ENCODE measurements at places on chromosomes 4 and X.

DNA sequence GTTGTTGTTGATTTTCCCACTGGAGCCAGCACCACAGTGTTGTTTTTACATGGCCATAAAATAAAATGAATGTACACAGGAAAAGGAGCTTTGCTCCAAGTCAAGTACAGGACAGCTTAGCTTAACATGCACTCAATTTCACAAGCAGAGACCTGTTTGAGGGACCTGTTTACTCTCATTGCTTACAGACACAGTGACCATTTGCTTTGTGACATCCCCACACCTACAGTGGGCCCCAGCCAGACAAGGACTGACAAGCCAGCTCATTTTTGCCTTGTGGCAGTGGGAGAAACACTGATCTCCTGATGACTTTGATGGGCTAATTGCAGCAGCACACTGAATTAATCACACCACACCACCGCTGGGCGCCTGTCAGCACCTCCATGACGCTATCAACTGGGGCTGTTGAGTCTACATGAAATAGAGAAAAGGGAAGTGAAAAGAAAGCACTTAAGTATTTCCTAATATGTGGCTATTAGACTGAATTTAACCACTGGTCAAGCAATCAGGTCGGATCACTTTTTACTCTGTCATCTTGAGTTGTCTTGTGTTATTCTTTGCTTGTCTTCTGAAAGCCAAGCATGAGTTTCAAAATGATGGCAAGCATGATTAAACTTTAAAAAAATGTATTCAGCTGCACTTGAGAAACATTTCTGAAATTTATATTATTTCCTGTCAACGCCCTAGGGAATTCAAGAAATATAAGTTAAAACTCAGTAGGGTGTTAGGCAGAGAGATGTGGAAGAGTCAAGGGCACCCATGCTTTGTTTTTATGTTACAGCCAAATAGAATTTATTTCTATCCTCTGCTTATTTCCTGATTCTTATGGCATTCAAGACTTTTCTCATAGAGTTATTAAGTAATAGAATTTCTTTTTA lies 557.7 kb downstream of the RAB28 start:
- DNase-seq: no peak

GRCh38 chr4:100254237-100254636 lies 64.0 kb upstream of the DDIT4L start:
- no peak for DNase-seq

DNA sequence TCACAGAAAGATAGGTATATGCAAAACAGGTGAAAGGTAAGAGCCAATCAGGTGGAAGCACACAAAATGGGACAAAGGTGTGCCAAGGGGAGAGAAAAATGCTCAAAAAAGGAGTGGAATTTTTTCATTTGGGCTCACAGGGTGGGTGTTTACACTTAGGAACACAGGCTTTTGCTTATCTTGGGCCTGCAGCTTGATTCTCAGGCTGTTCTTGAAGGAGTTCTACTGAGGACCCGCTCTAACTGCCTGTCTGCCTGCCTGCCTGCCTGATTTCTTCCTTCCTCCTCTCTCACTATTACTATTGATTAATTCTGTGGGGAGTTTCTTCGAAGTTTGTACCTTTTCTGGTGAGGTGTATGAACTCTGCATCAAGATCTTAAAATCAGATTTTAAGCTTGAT lies 120.3 kb upstream of the CTSO start:
- DNase-seq: no peak

DNA sequence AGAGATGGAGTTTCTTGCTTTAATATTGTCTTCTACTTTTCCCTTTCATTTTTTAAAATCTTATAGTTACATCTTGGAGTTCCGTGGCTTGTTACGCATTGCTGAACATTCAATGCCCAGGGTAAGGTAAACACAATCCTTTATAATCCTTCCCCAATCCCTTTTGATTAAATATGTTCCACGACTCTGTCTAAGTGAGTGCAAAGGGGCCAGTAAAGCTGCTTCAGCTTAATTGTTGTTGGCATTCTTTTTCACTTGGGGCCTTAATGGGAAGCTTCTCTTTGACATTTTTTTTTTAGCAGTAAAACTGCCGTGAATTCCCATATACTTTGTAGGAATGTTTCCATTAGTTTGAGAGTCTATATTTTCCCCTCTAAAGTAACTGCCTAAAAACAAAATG lies 1028.1 kb downstream of the C4orf33 start:
- DNase-seq: no peak

DNA sequence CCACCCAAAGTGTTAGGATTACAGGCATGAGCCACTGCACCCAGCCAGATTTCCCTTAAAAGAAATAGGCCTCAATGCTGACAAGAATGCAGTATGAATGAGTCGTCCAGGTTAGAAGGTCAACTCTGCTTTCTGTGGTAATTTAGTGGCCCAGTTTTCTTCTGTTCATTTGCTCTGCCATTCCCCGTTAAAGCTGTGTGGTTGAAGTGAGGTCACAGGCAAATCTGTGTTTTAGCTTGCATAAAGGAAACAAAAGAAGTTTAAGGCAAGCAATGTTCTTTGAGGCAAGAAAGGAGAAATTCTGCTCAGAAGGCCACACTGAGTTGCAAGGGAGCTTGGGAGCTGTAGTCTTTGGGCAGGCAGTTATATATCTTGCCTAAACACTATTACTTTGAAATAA lies 176.8 kb downstream of the LARP7 start:
- no peak for DNase-seq

DNA sequence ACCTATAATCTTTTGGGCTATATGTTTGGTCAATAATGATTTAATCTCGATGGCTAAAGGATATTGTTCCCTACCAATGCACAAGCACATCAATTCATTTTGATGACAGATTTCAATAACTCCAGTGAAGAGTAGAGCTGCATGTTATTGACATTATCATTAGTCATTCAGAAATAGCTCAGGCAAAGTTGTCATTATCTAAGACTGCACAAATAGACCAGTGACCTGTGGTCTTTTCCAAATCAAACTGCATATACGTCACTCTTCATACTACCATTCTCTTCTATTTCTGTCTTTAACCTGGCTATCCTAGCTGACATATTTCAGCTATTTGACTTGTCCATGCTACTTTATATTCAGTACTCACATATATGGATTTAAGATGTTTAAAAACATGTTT lies 1050.8 kb downstream of the C4orf33 start:
- no peak for DNase-seq

DNA sequence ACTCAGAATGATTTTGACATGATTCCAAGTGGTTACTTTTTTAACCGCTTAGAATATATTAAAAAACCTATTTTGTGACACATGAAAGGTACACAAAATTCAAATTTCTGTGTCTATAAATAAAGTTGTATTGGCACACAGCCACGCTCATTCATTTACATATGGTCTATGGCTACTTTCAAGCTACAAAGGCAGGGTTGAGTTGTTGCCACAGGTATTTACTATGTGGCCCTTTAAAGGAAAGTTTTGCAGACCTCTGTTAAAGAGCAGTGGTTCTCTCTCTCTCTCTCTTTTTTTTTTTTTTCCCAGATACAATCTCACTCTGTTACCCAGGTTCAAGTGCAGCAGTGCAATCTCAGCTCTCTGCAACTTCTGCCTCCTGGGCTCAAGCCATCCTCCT lies 23.0 kb downstream of the GPM6B start:
- DNase-seq: no peak

- no peak for DNase-seq
Observed at GRCh38 chrX:123487669-123488068, 245.2 kb downstream of the THOC2 start.

- no peak for DNase-seq
Observed at GRCh38 chr4:148330161-148330560, 112.1 kb downstream of the NR3C2 start.

GRCh38 chrX:21666679-21667078 lies 8.5 kb upstream of the KLHL34 start:
- no peak for DNase-seq

DNA sequence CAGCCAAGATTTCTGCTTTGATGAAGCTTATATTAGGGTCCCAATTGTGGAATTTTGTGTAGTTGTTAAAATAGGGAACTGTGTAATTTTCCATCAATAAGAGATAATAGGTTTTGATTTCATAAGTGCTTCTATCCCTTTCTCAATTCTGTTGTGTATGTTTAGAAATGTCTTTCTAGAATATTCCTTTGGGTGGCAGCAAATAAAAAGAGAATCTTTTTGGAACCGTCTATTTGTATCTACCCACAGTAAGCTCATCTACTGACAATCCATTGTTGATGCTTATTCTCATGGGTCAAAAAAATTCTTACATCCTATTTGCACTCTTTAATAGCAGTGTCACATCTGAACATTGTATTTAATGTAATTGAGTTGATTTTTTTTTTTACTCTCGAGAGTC lies 61.7 kb downstream of the TMA16 start:
- DNase-seq: no peak

- no peak for DNase-seq
Observed at GRCh38 chr4:138225477-138225876, 16.7 kb downstream of the SLC7A11 start.

GRCh38 chr4:16187455-16187854 lies 38.8 kb downstream of the TAPT1 start:
- DNase-seq: no peak

DNA sequence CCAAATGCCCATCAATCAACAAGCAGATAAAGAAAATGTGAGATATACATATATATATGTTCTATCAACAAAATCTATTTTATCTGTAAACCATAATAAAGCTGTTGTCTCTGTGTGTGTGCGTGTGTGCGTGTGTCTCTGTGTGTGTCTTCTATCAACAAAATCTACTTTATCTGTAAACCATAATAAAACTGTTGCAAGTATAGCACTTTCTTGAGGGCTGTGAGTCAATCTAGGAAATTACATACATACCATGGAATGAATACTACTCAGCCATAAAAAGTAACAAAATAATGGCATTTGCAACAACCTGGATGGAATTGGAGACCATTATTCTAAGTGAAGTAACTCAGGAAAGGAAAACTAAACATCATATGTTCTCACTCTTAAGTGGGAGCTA lies 12.5 kb upstream of the PLK4 start:
- DNase-seq: no peak

- DNase-seq: no peak
Observed at GRCh38 chr4:29966386-29966785, 753.8 kb upstream of the PCDH7 start.

DNA sequence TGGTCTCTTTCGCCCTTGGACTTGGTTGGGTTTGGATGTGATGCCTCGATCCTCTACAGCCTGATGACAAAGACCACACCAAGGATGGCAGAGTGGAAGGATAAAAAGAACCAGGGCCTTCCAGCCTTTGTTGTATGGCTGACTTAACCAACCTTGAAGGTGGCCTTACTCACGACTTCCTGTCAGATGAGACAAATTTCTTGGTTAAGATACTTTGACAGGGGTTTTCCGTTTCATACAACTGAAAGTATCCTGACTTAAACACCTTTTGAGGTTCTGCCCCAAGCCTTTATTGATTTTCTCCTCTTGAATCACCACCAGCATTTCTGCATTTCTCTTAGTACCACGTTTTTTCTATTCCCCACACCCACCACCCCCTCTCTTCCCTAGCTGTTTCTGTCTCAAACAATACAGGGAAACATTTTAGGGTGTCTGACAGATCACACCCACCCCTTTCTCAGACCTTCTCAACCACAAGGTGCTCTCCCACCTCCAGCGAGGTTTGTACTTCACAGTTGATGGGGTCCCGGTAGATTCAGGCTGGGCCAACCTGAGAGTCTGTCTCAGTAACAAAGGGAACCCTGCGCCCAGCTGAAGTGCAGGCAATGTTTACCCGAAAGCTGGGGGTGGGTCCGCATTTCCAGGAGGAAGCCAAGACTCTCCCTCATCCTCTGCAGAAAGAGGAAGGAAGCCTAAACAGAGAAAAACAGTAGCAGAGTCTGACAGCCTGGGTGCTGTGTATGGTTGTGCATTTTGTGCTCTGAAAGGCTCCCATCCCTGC lies 5.0 kb upstream of the TSPAN5 start:
- no peak for DNase-seq

DNA sequence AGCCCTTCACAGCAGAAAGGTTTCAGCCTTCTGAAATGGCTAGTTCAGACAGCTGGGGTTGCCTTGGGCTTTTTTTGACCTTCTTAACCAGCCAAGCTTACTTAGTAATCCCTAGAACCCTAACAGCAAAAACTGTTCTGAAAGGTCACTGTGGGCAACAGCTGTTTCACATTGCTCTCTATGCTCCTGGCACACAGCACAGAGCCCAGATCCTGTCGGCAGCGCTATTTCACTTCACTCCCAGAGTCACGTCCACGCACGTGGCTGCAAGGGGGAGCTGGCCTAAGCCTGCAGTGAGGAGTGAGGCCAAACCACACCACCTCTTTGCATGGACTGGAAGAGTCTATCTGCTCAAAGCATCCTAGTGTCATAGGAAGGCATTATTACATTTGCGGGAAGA lies 32.0 kb upstream of the STS start:
- no peak for DNase-seq

- DNase-seq: no peak
Observed at GRCh38 chr4:41692717-41693345, 55.7 kb downstream of the PHOX2B start.

GRCh38 chr4:40956721-40957255 lies 207.0 kb downstream of the NSUN7 start:
- no peak for DNase-seq

DNA sequence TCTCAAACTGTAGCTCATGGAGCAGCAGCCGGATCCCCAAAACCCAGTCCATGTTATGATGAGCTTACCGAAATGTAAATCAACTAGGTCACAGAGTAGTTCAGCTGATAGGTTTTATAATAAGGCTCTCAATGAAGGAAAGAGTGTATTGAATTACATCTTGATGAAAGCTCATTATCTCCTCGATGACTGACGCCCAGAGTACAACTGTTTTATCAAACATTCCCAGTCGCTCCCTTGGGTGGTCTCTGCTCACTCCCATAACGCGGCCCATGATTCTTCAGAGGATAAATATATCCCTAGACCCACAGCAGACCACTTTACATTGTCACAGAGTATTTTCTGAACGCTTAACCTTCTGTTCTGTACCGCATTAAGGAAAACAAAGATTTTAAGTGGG lies 452.3 kb upstream of the GALNT7 start:
- DNase-seq: no peak

GRCh38 chr4:154578919-154579318 lies 11.6 kb downstream of the FGA start:
- no peak for DNase-seq

GRCh38 chr4:122041312-122041711 lies 89.5 kb upstream of the TRPC3 start:
- no peak for DNase-seq

DNA sequence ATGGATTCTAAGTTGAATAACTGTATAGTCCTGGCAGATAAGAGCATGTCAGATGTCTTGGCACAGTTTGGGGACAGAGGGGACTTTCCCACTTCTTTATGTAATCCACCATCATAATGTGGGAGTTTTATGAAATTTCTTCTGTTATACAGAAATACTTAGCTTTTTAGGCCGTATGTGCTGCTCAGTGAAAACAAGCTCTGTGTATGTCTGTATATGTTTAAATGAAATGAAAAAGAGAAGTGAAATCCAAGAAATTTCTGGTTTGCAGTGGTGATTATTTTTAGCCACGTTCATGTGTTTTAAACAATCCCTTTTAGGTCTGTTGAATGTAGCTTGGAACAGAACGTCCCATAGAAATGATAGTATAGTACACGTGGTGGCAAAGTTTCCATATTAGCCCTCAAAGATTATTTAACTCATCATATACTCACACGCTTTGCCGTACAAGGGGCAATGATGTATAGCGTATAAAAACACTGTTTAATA lies 41.0 kb downstream of the GAB1 start:
- no peak for DNase-seq

- no peak for DNase-seq
Observed at GRCh38 chrX:17529151-17529745, 154.2 kb downstream of the NHS start.
